ENCODE measurements at places on chromosomes 7 and 10.

GRCh38 chr7:2523941-2524807, 4.6 kb downstream of the LFNG start:
- peak overlapping the region; percentile 80 for H3K27ac ChIP-seq
- peak overlapping the region; percentile 98 for H3K4me3 ChIP-seq
- H3K36me3 ChIP-seq = peaks cover 34% of the 10 kb centered on the region

DNA sequence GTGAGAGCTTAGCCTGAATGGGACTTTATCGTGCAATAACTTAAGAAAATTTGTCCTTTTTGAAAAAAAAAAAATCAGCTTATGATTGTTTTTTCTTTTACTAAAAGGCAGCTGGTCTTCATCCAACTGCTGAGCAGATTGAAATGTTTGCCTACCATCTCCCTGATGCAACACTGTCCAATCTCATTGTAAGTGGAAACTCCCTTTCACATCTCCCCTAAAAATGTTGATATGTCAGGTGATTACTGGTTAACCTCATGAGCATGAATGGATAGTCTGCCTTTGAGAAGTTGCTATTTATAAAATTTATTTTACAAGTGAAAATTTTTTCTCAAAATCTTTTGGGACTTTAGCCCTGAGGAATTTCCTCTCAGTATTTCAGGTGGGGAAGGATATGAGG, 17.8 kb upstream of the HKDC1 start:
- peak; percentile 44 for DNase-seq
- no peaks in the 10 kb centered on the region for H3K27me3 ChIP-seq
- H3K36me3 ChIP-seq = peaks cover 29% of the 10 kb centered on the region

DNA sequence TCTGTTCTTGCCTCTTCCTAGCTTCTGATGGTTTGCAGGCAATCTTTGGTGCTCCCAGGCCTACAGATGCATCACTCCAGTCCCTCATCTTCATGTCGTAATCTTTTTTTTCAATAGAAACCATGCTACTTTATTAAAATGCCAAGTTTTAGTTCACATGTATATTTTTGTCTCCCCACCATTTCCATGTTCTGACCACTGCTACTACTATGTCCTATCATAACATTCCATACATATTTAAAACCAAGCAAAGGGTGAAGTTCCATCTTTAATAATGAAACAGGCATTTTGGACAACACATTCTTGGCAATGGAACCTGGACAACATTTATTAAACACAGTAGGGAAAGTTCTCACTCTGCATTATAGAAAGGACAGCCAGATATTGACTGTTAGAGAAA, 58.8 kb downstream of the ZNF518A start:
- no peaks in the 10 kb centered on the region for H3K27me3 ChIP-seq
- H3K36me3 ChIP-seq = no peaks in the 10 kb centered on the region
- DNase-seq = no peak
- H3K4me1 ChIP-seq = no peaks in the 10 kb centered on the region

- no peaks in the 10 kb centered on the region for H3K36me3 ChIP-seq
- H3K27ac ChIP-seq = peak overlapping the region; percentile 99
- H3K4me1 ChIP-seq = peaks cover 79% of the 10 kb centered on the region
- no peak overlapping the region for H3K4me3 ChIP-seq
- DNase-seq = peak; percentile 80
Measured at GRCh38 chr7:142811154-142811737, 40.5 kb downstream of the PRSS2 start.

GRCh38 chr7:117492649-117493048, 12.8 kb downstream of the CFTR start:
- no peak overlapping the region for H3K4me3 ChIP-seq
- H3K4me1 ChIP-seq = no peaks in the 10 kb centered on the region
- H3K27ac ChIP-seq = no peak overlapping the region

DNA sequence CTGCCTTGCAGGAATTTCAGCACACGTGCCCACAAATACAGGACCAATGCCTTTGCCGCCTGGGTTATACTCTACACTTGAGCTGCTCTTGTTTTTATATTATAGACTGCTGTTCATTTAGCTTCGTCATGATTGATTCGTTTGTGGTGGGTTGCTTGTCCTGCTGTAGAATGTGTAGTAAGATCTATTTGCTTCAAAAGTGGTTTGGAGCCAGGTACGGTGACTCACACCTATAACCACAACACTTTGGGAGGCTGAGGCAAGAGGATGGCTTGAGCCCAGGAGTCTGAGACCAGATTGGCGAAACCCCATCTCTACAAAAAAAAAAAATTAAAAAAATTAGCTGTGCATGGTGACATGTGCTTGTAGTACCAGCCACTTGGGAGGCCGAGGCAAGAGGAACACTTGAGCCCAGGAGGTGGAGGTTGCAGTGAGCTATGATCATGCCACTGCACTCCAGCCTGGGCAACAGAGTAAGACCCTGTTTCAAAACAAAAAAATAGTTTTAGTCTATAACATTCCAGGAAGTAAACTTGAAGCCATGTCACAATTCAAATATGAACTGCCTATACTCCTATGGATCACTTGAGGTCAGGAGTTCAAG, 9.0 kb upstream of the RHBDD2 start:
- H3K36me3 ChIP-seq = no peaks in the 10 kb centered on the region
- H3K4me1 ChIP-seq = no peaks in the 10 kb centered on the region
- no peaks in the 10 kb centered on the region for H3K27me3 ChIP-seq
- H3K4me3 ChIP-seq = no peak overlapping the region

DNA sequence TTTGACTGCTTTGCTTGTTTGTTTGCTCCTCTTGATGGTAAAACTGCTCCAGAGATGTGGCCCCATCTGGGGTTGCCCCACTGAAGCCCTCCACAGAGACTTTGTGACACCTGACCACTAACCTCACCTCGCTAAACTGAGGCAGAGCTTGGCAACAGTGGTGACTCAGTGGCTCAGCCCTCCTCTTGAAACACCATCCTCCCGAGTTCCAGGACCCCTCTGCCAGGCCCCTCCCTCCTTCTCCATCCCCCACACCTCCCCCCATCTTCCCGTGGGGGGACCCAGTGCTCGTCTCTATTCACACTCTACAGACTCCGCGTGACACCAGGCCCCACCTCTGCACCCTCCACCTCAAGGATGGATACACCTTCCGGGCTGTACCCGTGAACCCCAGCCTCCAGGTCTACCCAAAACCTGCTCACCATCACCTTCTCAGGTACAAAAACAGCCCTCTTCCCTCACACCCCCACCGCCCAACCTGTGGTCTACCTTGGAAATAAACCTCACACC, 19.0 kb upstream of the RET start:
- H3K36me3 ChIP-seq = no peaks in the 10 kb centered on the region
- H3K4me3 ChIP-seq = no peak overlapping the region
- H3K27me3 ChIP-seq = no peaks in the 10 kb centered on the region
- H3K27ac ChIP-seq = no peak overlapping the region

DNA sequence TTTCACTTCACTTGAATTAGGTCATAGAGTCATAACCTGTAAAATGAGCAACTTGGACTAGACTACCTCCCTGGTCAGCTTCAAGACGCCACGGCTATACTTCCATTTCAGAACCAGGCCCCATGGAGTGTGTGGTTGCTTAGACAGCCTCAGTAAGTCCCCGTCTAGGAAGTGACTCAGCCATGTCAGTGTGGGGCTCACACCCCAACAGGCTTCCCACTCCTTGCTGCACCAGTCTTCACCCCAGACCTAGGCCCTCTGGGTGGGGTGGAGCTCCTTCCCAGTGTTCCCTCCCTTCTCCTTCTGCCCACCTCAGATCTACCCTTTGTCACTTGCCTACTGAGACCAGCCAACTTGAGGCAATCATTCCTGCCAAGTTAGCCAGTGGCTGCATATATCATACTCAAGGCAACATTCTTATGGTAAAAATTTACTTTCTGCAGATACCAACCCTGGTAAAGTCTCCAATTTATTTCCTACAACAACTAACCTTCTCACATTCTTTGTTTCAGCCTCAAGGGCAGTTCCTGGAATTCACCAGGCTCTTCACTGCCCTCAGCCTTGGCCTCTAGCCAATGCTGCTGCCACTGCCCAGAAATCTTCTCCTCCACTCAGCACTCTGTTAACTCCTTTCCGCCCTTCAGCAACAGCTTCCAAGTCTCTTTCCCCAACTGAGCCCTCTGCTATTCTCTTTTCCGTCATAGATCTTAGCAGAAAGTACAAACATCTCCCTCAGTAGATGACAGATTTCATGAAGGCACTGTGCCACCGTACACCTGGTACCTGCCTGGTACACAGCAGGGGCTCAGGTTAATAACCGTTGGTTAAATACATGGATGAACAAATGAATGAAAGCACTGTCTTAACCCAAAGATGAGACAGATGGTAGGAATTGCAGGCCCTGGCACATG, 31.3 kb upstream of the ZNRF2 start:
- no peak for DNase-seq
- H3K4me3 ChIP-seq = no peak overlapping the region
- H3K4me1 ChIP-seq = peaks cover 26% of the 10 kb centered on the region
- H3K27ac ChIP-seq = no peak overlapping the region
- no peaks in the 10 kb centered on the region for H3K27me3 ChIP-seq

DNA sequence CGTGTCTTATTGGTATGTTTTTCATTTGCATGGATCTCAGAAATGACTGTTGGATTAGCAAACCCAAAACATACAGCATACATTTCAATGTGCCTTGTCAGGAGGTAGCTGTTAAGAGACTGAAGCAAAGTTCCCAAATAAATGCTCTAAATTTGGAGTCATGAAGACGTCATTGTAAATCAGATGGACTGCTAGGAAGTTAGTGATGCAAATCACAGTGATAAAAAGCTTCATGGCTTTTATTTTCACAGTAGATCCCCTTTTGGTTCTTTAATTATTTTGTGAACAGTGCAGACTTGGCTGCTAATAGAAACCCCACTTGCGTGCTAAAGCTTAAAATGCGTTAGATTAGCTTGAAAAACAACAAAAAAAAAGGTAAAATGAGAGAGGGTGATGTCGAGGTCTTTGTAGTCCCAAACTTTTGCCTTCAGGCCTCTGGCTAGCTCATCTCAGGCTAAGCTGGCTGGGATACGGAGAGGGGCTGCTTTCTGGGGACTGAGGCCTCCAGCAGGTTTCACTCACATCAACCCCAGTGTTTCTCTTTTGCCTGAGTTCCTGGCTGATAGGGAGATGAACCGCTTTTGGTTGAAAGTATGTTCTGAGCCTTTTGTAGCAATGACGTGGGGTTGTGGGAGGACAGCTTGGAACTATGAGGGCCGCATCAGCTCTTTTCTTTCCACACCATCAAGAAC, 107.1 kb upstream of the CDCA7L start:
- no peaks in the 10 kb centered on the region for H3K4me1 ChIP-seq
- H3K27me3 ChIP-seq = no peaks in the 10 kb centered on the region
- H3K4me3 ChIP-seq = no peak overlapping the region
- no peak for DNase-seq

GRCh38 chr10:88804083-88804812, 1.7 kb downstream of the LIPM start:
- no peaks in the 10 kb centered on the region for H3K4me1 ChIP-seq
- H3K4me3 ChIP-seq = no peak overlapping the region
- H3K27me3 ChIP-seq = no peaks in the 10 kb centered on the region
- DNase-seq = no peak

GRCh38 chr7:76074972-76075370, 27.1 kb downstream of the MDH2 start:
- H3K27me3 ChIP-seq = no peaks in the 10 kb centered on the region
- no peak for DNase-seq
- H3K4me3 ChIP-seq = no peak overlapping the region
- no peaks in the 10 kb centered on the region for H3K36me3 ChIP-seq
- no peaks in the 10 kb centered on the region for H3K4me1 ChIP-seq

GRCh38 chr7:128104108-128104742, 73.0 kb upstream of the LRRC4 start:
- no peak overlapping the region for H3K4me3 ChIP-seq
- no peaks in the 10 kb centered on the region for H3K36me3 ChIP-seq
- no peak for DNase-seq
- H3K27ac ChIP-seq = no peak overlapping the region
- no peaks in the 10 kb centered on the region for H3K27me3 ChIP-seq
- H3K4me1 ChIP-seq = peaks cover 31% of the 10 kb centered on the region

GRCh38 chr10:79005126-79005810, 63.5 kb upstream of the ZMIZ1 start:
- H3K27me3 ChIP-seq = no peaks in the 10 kb centered on the region
- no peak for DNase-seq
- H3K27ac ChIP-seq = no peak overlapping the region
- H3K4me1 ChIP-seq = no peaks in the 10 kb centered on the region
- no peak overlapping the region for H3K4me3 ChIP-seq

- H3K27me3 ChIP-seq = no peaks in the 10 kb centered on the region
- DNase-seq = no peak
- no peak overlapping the region for H3K4me3 ChIP-seq
- H3K4me1 ChIP-seq = no peaks in the 10 kb centered on the region
Measured at GRCh38 chr7:141928845-141929195, 12.6 kb downstream of the OR9A4 start.
